AML-193 (cell line): ENCODE measurements at places on chromosomes 13 and 19.

- no peak for DNase-seq
Observed at GRCh38 chr13:50104493-50104892, 89.2 kb downstream of the KCNRG start.

- no peak for DNase-seq
Observed at GRCh38 chr13:31927219-31927653, 104.3 kb upstream of the FRY start.

DNA sequence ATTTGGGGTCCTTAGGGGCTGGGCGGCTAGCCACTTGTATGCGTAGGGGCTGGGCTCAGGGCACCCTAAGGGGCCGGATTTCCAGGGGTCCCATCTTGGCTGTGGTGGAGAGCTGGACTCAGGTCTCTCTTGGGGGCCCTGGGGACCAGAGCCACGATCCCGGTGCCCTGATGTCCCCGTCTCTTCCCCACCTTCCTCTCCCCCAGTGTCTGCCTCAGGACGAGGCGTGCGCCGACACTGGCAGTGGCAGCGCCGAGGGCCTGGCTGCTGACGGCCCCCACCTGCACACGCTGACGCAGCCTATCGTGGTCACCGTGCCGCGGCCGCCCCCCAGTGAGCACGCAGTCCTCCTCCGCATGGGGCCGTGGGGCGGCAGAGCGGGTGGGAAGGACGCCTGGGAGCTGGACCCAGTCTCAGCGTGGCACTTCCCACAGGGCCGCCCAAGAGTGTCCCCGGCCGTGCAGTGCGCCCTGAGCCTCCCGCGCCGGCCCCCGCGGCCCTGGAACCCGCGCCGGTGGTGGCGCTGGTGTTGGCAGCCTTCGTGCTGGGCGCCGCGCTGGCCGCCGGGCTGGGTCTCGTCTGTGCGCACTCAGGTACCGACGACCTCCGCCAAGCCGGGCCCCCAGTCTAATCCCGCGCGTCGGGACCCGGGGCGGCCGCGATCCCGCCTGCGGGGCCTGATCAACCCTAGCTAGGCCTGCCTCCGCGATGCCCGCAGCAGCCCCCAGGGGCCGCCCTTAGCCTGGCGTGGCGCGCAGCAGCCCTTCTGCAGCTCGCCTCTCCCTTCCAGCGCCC lies 2.7 kb upstream of the SNAPC2 start:
- peak; percentile 42 for DNase-seq

DNA sequence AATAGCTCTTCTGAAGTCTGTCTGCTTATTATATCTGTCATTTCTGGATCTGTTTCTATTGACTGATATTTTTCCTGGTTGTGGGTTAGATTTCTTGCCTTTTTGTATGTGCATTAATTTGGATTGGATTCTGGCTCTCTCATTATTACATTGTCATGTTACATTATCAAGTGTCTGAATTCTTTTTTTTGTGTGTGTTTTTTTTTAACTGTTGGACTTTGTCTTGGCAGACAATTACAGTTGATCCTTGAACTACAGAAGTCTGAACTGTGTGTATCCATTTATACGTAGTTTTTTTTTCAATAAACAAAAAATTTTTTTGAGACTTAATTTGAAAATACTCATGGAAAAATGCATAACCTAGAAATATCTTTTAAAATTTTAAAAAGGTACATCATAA lies 22.5 kb downstream of the RFC3 start:
- no peak for DNase-seq

DNA sequence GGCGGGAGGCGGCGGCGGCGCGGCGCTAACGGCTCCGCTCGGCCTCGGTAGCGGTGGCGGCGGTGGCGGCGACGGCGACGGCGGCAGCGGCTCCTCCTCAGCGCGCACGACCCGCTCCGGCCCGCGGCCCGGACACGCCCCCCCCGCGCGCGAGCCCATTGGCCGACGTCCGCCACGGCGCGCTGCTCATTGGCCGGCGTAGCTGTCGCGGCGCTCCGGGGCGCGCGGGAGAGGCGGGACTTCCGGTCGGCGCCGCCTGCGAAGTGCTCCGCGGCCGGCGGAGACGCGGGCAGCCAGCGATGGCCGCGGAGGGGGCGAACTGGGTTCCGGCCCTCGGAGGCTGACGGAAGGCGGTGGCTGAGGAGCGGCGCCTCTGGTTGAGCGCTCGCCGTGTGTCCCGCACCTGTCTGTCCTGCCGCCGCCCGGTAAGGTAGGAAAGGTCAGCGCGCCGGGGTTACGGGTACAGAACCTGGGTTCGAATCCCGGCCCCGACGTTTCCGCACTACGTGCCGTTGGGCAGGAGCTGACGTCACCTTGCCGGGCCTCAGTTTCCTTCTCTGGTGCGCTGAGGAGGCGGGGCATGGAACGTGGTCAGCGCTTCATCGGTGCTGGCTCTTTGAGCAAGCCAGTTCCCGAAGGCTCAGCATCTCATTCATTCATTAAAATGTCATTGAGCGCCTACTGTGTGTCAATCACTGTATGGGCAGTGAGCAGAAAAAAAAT lies at the start of gene ELAVL1:
Gene ELAVL1 (minus strand): TSS at position 108 of the 723 bp plus-strand sequence. CDS start 13,826 bp downstream, outside the sequence.
- DNase-seq = peak; percentile 68

- no peak for DNase-seq
Observed at GRCh38 chr13:67369895-67370660, 139.9 kb upstream of the PCDH9 start.

DNA sequence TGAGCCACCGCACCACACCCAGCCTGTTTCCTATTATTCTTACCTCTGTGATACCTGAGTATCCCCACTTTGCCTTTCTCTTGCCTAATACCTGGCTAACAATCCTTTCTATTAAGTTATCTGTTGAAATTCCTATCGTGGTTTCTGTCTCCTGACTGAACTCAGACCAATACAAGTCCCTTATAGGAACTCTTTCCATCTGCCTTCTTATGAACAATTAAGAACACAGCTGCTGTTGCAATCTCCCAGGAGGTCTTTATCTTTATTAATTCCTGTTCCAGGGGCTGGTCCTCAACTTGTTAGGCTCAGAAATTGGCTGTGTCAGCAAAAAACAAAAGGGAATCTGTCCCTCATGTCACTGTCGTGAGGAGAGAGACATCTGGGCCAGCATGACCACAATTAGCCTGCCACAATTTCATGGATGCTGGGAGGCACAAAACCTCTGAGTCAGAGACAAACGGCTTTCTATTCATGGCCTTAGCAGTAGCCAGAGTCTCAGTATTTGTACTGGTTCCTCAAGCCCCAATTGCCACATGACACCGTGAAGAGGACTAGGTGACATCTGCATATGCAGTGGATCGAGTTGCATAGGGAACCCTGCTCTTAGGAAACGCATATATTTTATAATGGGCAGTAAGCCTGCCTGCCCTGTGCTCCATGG lies 58.2 kb downstream of the NUFIP1 start:
- no peak for DNase-seq

- DNase-seq = no peak
Observed at GRCh38 chr13:72141855-72142519, 275.0 kb upstream of the DACH1 start.

GRCh38 chr19:51690454-51691073 lies 2.6 kb upstream of the SPACA6 start:
- peak; percentile 5 for DNase-seq

GRCh38 chr13:98297745-98298144 lies 120.7 kb upstream of the RNF113B start:
- DNase-seq = no peak

GRCh38 chr19:47518139-47518538 lies 3.3 kb upstream of the NAPA start:
- no peak for DNase-seq

DNA sequence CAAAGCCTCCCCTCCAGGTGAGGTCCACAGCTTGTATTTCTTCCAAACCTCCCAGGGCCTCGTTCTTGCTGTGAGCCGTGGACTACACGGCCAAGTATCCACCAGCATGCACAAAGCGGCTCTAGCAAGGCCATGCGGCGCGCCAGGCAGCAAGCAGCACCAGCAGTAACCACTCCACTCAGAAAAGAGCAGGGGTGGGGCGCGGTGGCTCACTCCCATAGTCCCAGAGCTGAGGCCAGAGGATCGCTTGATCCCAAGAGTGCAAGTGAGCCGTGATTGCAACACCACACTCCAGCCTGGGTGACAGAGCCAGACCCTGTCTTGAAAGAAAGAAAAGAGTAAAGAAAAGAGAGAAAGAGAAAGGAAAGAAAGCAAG lies 4.7 kb downstream of the CCDC8 start:
- DNase-seq = no peak

GRCh38 chr13:65143920-65144319 lies 2086.2 kb downstream of the PCDH9 start:
- DNase-seq = no peak

GRCh38 chr13:70310396-70311119 lies 202.3 kb upstream of the KLHL1 start:
- DNase-seq = peak; percentile 42

GRCh38 chr19:18262917-18263316 lies 11.3 kb downstream of the IQCN start:
- DNase-seq = no peak

DNA sequence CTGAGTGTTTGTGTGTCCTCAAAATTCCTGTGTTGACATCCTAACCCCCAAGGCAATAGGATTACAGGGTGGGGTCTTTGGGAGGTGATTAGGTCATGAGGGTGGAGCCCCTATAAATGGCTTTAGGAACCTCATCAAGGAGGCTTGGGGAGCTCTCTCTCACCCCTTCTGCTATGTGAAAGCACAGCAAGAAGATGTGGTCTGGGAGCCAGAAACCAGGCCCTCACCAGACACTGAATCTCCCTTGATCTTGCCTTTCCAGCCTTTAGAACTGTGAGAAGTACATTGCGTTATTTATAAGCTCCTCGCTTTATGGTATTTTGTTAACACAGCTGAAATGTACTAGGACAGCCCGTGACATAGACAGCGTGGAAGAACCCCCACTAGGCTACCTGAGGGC lies 712.0 kb upstream of the SGCG start:
- no peak for DNase-seq

GRCh38 chr19:46946611-46947238 lies 72.9 kb upstream of the NPAS1 start:
- no peak for DNase-seq

DNA sequence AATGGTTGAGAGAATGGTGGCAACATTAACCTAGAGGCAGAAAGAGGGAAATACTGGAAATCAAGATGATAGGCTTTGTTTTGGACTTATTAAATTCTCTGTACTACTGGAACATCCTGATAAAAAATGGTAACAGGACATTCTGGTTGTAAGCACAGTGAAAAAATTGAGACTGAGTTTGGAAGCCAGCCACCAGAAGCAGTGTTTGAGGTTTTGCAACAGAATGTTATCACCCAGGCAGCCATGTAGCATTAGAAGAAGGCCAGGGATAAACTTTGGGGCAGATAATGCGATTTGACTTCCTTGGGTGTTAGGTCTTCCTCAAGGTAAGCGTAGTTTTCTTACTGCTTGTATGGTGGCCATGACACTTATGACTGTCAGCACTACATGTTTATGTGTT lies 307.4 kb downstream of the ATP8A2 start:
- no peak for DNase-seq

- no peak for DNase-seq
Observed at GRCh38 chr19:28504139-28504538, 708.8 kb downstream of the UQCRFS1 start.

GRCh38 chr13:73038064-73038463 lies 20.7 kb upstream of the KLF5 start:
- DNase-seq = no peak

DNA sequence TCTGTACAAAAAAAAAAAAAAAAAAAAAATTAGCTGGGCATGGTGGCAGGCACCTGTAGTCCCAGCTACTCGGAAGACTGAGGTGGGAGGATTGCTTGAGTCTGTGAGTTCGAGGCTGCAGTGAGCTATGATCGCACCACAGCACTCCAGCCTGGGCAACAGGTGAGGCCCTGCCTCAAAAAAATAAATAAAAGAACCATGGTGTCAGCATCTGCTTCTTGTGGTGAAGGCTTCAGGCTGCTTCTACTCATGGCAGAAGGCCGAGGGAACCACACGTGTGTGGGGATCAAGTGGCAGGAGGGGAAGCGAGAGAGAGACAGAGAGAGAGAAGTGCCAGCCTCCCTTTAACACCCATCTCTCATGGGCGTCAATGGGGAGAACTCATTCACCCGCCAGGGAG lies 13.5 kb downstream of the BCL3 start:
- no peak for DNase-seq

DNA sequence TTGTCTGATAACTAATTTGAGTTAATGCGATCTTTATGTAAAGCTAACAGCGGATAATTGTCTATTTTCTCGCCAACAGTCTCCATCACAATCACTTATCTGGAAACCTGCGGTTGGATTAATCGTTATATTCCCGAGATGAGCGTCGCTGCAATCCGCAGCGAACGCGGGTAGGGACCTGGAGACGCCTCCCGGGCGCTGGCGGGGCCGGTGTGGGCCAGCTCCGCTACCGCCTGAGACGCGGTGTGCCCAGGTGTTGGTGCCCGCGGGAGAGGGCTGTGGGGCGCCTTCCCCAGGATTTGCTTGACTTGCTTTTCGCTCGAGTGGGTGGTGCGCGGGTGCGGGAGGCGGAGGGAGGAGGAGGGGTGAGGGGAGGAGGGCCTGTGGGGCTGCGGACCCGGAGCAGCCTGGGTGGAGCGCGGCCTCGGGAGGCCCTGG lies 38.3 kb downstream of the SOX1 start:
- DNase-seq = no peak

DNA sequence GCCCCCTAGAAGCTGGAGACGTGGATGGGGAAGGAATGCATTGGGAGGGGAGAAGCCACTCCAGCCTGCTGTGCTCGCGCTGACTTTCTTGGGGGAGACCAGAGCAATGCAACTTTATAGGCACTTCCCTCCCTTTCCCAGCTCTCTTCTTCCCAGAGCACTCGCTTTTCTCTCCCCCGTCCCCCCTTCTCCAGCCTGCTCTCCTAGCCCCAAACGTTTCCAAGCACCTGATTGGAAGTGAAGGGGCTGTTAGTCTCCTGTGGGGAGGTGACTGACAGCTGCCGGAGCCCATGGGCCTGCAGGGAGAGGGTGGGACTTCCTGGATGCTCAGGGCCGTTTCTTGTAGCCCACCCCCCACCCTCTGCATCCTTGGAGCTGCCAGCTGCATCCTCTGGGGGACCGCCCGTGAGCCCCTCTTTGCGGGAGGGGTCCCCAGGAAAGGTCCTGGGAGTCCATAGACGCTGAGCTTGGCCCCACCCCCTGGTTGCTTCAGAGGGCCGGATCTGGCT lies 2.5 kb downstream of the HDGFL2 start:
- DNase-seq = no peak
